ENCODE measurements at places on chromosomes 5 and 9.

DNA sequence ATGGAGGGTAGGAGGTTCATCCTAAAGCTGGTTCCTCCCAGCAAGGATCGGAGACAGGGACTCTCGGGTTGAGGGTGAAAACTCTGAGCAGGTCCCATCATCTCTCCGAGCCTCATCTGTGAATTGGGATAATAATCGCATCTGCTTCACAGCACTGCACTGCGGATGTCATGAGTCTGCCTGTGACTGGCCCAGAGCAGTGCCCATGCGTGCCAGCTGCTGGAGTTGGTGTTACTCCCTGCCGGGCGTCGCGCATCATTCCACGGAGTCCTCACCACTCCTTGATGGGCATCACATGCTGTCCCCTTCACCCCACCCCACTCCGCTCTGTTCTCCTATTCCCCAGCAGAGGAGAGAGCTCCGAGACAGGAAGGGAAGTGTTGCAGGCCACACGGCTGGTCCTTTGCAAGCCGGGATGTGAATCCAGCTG lies 35.1 kb upstream of the ORM1 start:
- no peak for DNase-seq

GRCh38 chr9:8366161-8366926 lies 566.8 kb upstream of the DMAC1 start:
- DNase-seq, result no peak

DNA sequence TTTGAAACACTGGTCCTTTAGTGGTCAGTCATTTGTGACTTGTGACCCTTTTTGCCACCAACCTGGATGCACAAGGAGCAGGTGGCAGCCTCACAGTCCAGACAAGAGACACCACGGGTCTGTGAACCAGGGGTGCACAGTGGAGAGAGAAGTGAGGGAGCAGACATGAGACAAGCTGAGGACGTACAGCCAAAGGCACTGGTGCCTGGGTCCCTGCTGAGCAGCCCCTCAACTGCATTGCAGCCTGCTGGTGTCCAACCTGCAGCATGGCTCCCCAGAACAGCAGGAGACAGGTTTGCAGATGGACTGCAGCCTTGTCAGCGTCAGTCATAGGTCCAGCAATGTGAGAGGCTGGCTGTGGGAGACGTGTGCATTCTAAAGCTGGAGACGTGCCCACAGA lies 124.2 kb upstream of the FSTL4 start:
- no peak for DNase-seq

- DNase-seq, result peak; percentile 88
Measured at GRCh38 chr5:134466241-134467069, 54.8 kb upstream of the CDKN2AIPNL start.

- no peak for DNase-seq
Measured at GRCh38 chr5:156460471-156460870, 133.5 kb downstream of the SGCD start.

DNA sequence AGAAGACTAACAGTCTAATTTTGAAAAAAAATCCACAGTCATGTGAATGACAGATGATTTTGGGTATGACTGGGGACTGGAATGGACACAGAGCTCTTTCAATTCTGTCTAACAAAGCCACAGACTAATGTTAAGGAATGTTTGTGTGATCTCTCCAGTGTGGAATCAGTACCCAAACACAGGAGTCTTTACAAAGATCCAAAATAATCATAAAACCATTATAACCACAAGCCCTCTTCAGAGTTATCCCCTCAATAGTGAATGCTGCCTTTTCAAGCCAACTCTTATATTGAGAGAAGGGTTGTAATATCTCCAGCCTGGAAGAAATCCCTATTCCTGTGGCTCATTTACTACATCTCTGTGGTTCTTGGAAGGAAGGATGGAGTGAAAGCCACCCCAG lies 552.0 kb upstream of the CLINT1 start:
- no peak for DNase-seq

DNA sequence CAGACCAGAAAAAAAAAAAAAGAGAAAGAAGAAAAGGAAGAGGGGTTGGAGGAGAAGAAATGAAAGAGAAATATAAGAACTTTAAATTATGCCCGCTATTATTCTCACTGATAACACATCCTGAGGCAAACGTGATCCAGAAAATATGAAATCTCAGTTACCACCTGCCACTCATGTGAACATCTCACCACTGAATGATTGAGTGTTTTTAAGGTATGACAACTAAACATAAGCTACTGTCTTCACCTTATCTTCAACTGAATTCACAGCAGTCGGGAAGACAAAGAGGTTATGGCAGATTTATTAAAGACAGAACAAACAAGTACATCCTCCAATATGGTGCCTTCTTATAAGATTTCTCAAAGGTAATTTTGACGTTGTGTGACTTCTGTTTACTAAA lies 327.9 kb downstream of the TMEM161B start:
- DNase-seq, result no peak

- DNase-seq, result no peak
Measured at GRCh38 chr9:122562134-122562760, 9.3 kb downstream of the OR1N2 start.

DNA sequence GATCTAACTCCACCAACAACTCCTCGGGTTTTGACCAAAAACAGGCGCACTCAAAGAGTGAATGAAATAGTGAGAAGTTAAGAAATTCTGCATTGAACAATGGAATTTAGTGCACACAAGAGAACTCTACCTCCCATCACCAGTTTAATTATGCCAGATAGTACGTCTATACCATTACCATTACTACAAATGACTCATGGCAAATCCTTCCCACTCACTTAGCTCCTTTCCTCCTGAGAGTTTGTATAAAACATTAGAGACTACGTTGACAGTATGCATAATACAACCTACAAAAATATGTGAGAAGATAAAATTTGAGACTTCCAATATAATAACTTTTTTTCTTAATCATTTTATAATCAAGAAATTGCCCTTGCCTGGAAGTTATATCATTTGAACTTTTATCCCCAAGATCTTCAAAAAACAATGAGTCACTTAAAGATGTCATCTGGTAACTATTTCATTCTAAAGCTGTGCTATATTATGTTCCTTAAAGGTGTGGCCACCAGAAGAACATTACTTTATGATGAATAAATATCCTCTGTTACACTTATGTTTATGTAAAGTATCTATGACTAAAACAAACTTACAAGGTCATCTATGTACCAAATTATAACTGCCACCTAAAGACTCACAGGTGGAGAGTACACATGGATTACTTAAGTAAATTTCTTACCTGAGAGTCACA lies 297.9 kb upstream of the PTGER4 start:
- no peak for DNase-seq
